Muscle of leg (tissue), 16 donors: ENCODE measurements at places on chromosomes 1 and 21. TPM values are rescaled to one million over a fixed set of nuclear protein-coding genes. Genes with fewer than 3 reads are reported as not detected.

DNA sequence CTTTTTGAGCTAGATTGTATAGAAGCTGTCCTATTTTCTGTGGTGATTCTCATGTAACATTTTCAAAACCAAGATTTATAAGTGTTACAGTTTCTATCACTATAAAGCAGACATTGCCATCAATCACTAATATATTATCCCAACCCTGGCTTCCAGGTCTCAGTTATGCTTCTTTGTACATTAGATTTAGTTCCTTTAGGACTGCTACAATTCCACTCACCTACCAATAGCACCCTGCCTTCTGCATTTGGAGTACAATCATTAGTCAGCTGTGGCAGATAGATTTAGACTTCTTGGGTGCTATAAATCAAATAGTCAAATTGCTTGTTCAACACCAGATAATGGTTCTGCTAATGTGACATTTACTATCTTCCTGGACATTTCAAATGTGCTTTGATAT, 281.6 kb downstream of the BRINP3 start:
- no peak for DNase-seq

DNA sequence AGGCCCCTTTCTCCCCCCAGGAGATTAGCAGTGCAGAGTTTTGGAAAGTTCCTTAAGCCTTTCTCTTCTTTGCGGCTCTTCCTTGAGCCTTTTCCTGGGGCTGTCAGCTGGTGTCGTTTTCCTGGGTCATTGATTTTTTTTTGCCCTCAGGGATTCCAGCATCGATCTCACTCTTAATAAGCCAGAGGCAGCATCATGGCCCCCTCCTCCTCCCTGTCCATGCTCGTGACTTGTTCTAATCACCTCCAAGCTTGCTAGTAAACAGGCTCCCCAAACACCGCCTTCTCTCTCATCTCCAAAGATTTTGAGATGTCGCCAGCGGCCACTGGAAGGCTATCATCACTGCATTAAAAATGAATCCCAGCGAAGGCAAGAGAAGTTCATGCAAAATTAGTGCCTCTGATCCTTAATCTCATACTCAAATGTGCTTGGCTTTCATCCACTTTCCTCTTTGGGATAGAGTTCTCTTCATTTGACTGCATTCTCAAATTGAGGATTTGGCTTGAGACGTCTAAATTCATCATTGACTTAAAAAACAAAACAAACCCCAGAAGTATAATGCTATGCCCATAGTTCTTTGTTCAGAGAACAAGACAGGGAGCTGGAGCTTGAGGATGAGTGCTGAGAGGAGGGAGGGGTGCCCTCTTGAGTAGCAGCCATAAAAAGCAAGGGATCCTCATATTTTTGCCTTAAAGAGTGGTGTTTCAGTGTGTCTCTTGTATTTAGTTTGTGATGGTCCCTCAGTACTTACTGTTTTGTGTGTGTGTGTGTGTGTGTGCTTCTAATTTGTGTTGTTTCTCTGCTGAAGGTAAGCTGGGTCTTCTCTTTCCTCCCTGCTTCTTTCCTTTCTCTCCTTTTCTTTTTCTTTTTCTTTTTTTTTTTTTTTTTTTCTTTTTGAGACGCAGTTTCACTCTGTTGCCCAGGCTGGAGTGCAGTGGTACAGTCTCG, 3.2 kb downstream of the EVA1C start:
- no peak for DNase-seq

- DNase-seq: peak; percentile 59
Observed at GRCh38 chr1:10399444-10399941, 629 bp downstream of the PGD start.

GRCh38 chr1:84946631-84947030, 50.3 kb downstream of the MCOLN2 start:
- DNase-seq: no peak

The NPHS2 gene
- not detected for total RNA-seq

The RNASEL gene
- total RNA-seq: 6.7 TPM
